Panc1 (cell line): ENCODE measurements at places on chromosomes 11 and 22. TPM values are rescaled to one million over a fixed set of nuclear protein-coding genes. Genes with fewer than 3 reads are reported as not detected.

- no peak for DNase-seq
Observed at GRCh38 chr11:12157241-12157661, 46.9 kb downstream of the MICAL2 start.

DNA sequence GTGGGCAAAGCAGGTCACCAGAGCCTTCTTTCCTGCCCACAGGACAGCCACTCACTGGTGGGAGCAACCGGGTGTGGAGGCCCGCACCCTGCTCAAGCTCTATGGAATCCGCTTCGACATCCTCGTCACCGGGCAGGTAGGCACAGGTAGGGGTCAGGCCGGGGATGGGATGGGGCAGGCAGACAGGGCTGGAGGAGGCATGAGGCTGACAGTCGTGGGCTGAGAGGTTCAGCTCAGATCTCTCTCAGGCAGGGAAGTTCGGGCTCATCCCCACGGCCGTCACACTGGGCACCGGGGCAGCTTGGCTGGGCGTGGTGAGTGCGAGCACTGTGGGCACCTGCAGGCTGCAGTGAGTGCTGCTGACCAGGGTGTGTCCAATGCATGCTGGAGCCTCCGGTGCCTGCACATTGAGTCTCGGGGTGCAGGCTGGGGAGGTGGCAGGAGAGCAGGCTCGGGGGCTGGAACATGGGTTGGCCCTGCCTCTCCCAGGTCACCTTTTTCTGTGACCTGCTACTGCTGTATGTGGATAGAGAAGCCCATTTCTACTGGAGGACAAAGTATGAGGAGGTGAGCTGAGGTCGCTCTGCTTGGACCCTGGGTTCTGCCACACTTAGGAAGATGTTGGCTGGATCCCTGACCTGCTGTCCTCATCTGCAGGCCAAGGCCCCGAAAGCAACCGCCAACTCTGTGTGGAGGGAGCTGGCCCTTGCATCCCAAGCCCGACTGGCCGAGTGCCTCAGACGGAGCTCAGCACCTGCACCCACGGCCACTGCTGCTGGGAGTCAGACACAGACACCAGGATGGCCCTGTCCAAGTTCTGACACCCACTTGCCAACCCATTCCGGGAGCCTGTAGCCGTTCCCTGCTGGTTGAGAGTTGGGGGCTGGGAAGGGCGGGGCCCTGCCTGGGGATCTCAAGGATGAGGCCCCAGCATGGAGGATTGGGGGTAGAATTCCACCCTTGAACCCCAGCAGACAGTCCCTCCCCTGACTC, 6.3 kb downstream of the SLC7A4 start:
- DNase-seq, result no peak

DNA sequence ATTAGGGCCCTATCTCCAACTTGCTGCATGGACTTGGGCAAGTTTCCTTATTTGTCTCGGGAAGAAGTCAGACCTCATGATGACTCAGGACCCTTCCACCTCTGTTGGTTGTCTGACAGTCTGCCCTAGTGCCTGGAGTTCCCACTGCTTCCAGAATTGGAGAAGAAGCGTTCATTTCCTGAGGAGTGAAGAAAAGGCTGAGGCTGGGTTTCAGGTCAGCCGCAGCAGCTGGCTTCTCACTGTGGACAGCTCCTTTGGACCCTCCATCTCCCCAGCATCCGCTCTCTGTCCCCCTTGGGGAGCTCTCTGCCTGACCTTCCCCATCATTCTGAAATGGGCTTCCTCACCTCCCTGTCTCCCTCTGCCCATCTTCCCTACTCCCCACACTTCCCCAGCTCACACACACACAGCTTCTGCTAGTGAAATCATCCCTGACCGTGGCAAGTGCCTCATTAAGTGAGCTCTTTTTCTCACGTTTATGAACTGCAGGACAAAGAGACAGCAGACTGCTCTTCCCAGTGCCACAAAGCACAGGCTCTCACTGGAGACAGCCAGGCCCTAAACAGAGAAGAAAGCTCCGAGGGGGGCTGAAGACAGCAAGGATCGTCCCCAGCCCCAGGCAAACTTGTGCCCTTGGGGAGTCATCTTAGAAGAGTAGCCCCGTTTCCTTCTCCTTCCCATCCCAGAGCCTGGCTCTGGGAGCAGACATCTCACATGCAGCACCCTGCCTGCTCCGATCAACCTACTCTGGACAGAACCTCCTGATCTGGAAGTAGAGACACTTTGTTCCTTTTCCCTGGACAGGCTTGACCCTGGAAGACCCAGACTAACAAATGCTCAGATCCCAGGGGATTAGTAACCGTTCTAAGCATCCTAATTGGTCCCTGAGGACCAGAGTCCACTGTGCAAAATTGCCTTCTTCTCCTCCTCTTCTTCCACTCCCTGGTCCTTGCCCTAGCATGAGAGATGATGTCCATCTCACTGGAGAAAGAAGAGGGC, 157.9 kb downstream of the FEZ1 start:
- DNase-seq, result no peak

GRCh38 chr11:22749536-22749935, 80.1 kb downstream of the SVIP start:
- no peak for DNase-seq

Gene ARHGEF12
- 182 TPM for total RNA-seq

DNA sequence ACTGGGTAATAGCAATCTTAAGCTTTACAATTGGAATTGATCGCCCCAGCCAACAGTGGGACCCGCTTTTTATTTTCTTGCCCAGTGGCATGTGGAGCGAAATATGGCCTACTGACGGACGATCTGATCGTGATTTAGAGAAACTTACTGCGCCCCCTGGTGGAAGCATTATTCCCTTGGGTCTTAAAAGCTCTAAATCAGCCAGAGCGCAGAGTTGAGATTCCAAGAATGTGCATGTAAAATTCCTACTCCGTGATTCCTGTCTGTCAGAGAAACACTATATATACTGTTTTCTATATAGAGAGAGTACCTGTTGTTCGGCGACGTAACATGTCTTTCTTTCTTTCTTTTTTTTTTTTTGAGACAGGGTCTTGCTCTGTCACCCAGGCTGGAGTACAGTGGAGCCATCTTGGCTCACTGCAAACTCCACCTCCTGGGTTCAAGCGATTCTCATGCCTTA, 3.7 kb upstream of the DPF2 start:
- DNase-seq, result peak; percentile 80

Gene BEST1
- 0.13 TPM for total RNA-seq

Gene OR51E2
- not detected for total RNA-seq

Gene MS4A2
- not detected for total RNA-seq

Gene SORL1
- total RNA-seq, result 36.3 TPM

DNA sequence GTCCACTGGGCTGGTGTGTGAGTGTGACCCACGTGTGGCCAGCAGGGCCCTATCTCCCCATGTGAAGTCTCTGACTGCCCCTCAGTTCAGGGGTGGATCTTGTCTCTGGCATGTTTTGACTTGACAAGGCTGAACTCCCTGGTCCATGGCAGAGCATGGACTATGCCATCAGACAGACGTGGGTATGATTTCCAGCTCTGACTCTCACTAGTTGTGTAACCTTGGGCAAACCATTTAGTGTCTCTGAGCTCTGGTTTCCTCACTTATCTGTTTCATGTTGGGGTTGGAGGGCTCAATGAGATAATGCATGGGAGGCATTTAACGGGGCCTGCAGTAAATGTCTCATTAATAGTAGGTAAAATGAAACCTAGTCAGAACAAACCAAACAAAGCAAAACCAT, 254.5 kb upstream of the NARS2 start:
- DNase-seq, result no peak

GRCh38 chr11:22407921-22408320, 69.7 kb downstream of the SLC17A6 start:
- no peak for DNase-seq

- no peak for DNase-seq
Observed at GRCh38 chr11:129021295-129021694, 78.6 kb upstream of the TP53AIP1 start.

Gene FOLR2
- total RNA-seq, result not detected

DNA sequence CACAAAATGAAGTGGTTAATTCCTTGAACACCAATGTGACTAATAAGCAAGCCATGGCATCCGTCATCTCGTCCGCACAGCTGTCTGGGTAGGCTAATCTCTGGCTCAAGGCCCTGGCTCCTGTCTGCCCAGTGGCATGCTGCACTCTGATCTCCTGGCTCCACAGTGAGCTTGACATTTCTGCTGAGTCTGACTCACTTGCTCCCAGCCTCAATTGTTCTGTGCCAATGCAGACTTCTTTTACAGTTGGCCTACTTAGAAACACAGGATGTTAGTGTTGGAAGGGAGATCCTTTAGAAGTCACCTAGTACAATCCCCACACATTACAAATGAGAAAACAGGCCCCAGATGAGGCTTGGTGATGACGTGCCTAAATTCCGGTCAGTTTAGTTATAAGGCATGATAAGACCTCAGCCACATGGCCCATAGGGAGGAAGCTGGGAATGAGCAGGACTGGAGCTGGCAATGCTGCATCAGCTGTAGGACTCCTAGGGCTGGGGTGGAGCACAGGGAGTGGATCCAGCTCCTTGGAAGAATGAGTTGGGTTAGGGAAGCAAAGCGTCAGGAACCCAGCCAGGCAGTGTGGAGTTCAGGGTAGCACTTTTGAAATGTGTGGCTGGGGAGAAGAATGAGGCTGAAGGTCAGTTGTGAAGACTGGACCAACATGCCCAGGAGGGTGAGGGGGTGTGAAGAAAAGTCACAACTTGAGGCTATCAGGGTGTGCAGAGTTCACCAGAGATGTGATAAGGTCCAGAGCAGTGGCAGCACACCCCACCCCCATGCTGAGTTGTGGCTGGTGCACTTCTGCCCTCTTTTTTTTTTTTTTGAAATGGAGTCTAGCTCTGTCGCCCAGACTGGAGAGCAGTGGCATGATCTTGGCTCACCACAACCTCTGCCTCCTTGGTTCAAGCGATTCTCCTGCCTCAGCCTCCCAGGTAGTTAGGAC, 70.2 kb upstream of the EED start:
- no peak for DNase-seq

- no peak for DNase-seq
Observed at GRCh38 chr11:2796508-2797113, 89.0 kb downstream of the CDKN1C start.

- DNase-seq, result no peak
Observed at GRCh38 chr22:46794067-46794466, 31.6 kb downstream of the TBC1D22A start.

DNA sequence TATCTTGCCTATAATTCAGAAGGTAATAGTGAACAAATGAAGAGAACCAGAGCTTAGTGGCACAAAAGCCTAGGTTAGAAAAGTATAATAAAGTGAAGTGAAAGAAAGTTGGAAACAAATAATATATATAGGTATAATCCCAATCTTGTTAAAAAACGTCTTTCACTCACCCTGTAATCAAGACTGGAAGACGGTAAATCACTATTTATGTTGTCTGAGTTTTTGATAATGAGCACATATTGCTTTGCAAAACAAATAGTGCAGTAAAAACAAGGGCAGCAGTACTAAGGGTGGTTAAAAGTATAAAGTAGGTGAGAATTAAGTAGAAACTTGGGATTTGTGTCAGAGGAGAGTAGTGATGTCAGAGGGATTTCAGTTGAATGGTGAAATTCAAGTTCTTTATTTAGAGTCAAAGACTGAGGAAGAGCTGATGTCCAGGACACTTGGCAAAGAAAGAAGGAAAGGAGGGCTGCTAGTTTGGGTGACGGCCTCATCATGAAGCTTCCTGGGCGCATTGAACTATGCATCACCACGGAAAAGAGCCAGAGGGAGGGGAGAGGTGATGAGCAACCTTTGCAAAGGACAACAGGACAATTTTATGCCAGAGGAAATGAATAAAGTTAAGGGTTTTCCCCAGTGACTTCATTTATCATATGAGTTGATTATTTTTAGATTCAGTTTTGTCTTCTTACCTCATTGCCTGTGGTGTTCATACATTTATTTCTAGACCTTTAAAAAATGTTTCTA, 11.4 kb downstream of the NCAM1 start:
- no peak for DNase-seq

GRCh38 chr11:76781807-76782530, 1.2 kb upstream of the TSKU start:
- no peak for DNase-seq

DNA sequence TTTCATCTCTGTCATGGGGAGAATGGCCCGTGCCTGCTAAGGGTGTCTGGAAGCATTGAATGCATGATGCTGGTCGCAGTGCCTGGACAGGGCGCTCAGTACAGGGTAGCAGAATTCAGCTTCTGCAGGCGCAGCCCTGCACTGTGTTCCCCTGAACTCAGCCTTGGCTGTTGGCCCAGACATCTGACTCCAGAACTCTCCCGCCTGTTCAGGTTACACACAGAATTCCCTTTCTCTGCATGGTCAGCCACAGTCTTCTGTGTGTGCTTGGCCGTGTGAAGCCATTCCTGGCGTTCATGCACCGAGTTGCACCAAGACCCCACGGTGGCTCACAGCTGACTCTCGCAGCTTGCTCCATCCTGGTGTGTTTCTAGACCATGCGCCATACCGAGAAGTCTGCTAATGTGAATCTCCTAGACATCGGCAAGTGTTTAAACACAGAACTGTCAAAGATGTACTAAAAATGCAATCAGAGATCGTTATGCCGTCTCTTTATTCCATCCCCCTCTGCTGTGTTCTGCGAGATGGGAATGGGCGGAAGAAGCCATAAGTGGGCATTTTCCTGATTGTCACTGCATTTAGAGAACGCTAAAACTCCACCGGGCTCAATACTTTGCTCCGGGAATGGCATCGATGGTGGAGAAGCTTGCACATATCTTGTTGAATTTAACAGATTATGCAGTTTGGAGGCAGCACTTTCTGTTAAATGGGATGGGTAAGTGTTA, 55.6 kb downstream of the MPPED1 start:
- DNase-seq, result no peak

DNA sequence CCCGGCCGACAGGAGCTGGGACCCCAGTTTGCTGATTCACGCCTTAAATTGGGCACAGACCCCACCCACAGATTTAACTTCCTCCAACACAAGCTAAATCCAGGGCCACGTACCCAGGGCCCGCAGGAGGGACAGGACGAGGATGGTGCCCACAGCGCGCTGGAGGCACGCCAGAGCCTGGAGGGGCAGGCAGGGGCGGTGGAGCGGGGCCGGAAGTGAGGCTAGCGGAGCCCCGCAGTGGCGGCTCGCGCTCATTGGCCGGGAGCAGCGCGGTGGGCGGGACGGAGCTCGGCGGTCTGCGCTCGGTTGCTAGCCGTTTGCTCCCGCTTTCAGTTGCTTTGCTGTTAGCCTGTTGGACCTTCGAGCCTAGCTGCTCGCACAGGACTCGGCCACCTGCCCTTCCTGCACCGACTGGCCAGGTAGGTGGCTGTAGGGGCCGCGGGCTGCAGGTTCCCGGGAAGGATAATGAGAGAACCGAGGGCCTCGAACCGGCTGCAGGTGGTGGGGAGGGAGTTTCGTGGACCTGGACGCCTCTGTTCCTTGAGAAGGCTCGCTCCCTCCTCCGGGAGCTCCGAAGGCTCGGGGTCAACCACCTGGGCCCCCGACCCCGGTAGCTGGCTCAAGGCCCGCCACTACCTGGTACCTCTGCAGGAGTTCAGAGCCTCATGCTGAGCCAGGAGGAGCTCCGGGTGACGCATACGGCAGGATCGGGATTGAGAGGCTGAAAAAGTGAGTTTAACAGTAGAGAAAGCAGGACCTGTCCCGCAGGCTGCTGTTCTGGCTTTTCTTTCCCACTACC, at the start of gene CCDC134:
CCDC134 (plus strand) TSS at position 332 of the 799 bp plus-strand sequence. CDS start 8,212 bp downstream, outside the sequence.
- no peak for DNase-seq
